ENCODE measurements at places on chromosomes 16 and 17.

- no peak for DNase-seq
Measured at GRCh38 chr17:66946251-66946650, 18.3 kb upstream of the CACNG4 start.

GRCh38 chr16:82074019-82074558 lies 39.0 kb downstream of the HSD17B2 start:
- DNase-seq, result no peak

DNA sequence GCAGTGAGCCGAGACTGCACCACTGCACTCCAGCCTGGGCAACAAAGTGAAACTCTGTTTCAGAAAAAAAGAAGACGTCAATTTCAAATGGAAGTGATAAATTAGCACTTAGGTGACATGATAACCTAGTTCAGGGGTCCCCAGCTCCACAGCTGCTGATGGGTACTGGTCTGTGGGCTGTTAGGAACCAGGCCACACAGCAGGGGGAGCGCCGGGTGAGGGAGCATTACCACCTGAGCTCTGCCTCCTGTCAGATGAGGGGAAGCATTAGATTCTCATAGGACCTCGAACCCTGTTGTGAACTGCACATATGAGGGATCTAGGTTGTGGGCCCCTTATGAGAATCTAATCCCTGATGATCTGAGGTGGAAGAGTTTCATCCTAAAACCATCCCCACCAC lies 253.0 kb downstream of the FOXL1 start:
- no peak for DNase-seq

GRCh38 chr17:42180922-42181850 lies at the start of gene KCNH4:
Gene KCNH4, minus strand, starts transcription at chr17:42181142. Its CDS starts 197 bp downstream, at chr17:42180945.
- peak; percentile 68 for DNase-seq

GRCh38 chr16:88428156-88428555 lies 24.9 kb upstream of the ZFPM1 start:
- DNase-seq, result no peak

DNA sequence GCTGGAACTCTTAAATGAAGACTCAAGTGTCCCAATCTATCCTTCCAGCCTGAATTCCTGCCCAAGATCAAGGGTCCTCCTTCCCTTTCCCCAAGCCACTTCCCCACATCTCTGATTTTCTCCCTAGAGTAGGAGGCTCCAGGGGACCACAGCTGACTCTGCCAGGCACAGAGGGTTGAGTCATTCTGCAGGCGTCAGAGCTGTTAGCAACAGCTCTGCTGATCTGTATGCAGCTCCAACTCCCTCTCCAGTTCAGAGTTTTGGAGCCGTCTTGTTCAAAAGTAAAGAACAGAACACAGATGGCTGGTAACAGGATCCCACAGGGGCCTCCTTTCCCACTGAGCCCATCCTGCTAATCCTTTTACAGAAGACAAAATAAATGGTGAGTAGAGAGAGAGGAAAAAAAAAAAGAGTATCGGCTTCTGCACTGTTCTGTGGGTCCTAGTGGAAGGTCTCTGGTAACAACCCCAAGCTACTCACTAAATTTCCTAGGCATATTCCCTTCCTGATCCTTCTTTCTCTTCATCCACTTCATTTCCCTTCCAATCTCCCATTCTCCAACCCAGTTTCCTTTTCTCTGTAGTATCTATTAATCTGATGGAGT lies 13.4 kb upstream of the TAOK1 start:
- DNase-seq, result peak; percentile 73
